ENCODE measurements at places on chromosomes 11 and 22. TPM values are rescaled to one million over a fixed set of nuclear protein-coding genes. Genes with fewer than 3 reads are reported as not detected.

- DNase-seq = no peak
- H3K27me3 ChIP-seq = no peaks in the 10 kb centered on the region
- no peak overlapping the region for H3K4me3 ChIP-seq
- H3K36me3 ChIP-seq = peaks cover 3% of the 10 kb centered on the region
- H3K4me1 ChIP-seq = peaks cover 98% of the 10 kb centered on the region
Observed at GRCh38 chr22:36373258-36373579, 14.5 kb downstream of the MYH9 start.

OR1S1 gene
- total RNA-seq = not detected

PGA5 gene
- total RNA-seq = not detected

RASSF7 gene
- 20.0 TPM for total RNA-seq

B4GALNT4 gene
- 1.5 TPM for total RNA-seq

GRCh38 chr11:32225571-32226285 is 134.9 kb downstream of the RCN1 start:
- H3K4me3 ChIP-seq = no peak overlapping the region
- no peaks in the 10 kb centered on the region for H3K36me3 ChIP-seq
- no peaks in the 10 kb centered on the region for H3K4me1 ChIP-seq
- H3K27me3 ChIP-seq = no peaks in the 10 kb centered on the region
- no peak for DNase-seq

SOX6 gene
- 0.27 TPM for total RNA-seq

DNA sequence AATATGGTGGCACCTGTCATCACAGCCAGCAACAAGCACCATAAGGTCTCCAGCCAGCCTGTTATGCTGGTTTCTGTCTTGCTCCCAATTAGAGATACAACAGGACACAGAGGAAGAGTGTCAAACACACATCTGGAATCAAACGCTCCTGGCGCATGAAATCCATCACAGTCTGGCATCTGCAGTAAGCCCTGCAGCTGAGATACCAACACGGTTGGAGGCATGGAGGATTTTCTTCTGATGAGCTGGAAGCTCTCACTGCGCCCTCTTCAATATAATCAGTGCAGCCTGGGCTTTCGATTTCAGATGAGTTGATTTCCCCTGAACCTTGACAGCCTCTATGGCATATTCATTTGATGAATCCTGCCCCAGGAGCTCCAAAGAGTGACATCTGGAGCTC is 27.8 kb upstream of the CARS1 start:
- no peak overlapping the region for H3K27ac ChIP-seq
- no peak overlapping the region for H3K4me3 ChIP-seq
- H3K27me3 ChIP-seq = no peaks in the 10 kb centered on the region
- H3K36me3 ChIP-seq = peaks cover 21% of the 10 kb centered on the region
- no peaks in the 10 kb centered on the region for H3K4me1 ChIP-seq
- DNase-seq = no peak

RIN1 gene
- 1.3 TPM for total RNA-seq
